ENCODE measurements at places on chromosomes 5 and 9.

- DNase-seq = no peak
These were observed 5.9 kb downstream of the KLF9 start for GRCh38 chr9:70408393-70409040.

DNA sequence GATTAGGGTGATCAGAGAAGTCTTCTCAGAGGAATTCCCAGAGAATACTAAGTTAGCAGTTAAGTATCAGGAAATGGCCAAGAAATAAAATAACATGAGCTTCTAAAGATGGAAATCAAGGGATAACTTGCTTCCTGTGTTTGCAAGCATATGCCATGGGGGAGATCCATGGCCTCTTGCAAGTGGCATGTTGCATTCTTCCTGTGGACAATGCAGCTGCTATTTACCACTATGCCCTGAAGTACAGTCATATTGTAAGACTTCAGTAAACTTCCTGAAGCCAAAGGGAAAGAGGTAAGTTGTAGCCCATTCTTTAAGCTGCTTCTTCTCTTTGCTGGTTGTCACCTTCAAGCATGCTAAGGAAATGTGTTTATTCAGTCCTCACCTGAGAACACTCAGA is 154.7 kb upstream of the RUSC2 start:
- no peak for DNase-seq

GRCh38 chr9:34744295-34745221 is 34.6 kb upstream of the CCL21 start:
- no peak for DNase-seq

DNA sequence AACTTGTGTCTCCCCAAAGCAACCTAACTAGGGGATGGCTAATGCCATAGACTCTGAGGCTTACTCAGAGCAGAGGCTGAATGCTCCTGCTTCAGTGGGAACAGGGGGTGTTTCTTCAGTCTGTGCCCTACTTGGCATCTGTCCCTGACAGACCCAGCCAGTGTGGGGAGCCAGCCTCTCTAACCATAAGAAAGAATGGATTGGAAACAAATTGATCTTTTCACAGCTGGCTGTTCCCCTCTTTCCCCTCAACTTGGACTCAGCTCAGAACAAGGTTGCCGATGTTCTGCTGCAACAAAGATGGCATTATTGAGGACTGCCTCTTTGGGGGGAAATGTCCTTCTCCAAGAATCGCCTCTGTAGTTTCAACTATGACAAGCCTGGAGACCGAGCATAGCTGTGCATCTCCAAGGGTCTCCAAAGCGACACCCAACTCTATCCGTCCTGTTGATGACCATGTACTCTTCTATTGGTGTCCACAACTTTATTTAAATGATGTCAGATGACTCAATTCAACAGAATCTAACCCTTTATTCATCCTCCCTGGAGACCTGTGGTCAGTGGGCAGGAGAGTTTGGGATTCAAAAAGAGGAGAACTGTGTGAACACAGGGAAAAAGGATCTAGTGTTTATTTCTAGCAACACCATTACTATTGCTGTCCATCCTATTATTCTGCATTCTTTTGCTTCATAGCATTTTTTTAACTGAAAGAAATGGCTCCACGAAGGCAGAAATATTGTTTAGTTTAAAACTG is 24.7 kb upstream of the TNC start:
- no peak for DNase-seq

DNA sequence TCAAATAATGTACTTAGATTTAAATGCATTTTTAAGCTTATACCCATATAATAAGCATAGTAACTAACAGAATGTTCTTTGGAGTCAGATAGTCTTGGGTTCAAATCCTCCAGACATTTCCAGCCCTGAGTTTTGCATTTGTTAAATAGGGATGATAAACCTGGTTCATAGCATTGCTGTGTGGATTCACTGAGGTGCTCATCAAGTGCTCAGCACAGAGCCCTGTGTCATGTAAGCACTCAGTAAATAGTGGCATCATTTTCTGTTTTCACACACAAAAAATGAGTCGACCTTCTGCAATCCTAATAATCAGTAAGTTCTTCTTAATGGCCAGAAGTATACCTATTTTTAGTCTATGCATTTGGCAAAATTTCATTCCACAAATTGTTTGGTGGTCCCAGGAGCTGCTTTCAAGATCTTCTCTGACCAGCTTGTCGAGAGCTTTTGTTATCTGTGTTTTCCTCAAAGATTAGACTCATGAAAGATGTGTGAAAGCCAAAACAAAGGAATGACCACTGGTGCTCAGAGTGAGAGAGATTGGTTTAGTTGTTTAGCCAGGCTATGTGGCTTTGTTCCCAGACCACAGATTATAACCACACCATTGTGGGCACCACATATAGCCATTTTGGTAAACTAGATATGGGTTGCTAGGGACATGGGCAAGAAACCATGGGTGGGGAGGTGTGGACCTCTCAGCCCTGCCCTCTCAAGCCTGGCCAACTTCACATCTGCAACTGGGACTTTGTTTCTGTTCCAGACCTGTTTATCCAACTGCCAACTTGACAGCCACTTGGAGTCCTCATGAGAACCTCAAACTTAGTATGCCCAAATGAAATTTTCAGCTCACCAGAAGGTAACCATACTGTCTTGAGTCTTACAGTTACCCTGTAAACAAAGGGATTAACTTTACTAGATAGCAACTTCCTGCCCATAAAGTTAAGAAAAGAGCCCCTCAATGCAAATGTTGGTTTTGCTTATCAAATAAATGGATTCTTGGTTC is 45.0 kb downstream of the DOCK8 start:
- no peak for DNase-seq

DNA sequence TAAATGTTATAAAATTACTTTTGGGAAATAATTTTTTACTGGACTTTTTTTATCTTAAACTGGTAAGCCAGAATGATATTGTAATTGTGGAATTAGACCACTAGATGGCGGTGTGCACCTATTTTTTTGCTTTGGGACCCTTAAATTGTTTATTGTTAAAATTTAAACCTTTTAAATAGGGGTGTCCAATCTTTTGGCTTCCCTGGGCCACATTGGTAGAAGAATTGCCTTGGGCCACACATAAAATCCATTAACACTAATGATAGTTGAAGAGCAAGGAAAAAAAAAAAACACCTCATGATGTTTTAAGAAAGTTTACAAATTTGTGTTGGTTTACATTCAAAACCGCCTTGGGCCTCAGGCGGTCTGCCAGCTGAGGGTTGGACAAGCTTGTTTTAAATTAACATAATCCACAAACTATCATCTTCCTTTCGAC is 28.4 kb upstream of the GADD45G start:
- no peak for DNase-seq

DNA sequence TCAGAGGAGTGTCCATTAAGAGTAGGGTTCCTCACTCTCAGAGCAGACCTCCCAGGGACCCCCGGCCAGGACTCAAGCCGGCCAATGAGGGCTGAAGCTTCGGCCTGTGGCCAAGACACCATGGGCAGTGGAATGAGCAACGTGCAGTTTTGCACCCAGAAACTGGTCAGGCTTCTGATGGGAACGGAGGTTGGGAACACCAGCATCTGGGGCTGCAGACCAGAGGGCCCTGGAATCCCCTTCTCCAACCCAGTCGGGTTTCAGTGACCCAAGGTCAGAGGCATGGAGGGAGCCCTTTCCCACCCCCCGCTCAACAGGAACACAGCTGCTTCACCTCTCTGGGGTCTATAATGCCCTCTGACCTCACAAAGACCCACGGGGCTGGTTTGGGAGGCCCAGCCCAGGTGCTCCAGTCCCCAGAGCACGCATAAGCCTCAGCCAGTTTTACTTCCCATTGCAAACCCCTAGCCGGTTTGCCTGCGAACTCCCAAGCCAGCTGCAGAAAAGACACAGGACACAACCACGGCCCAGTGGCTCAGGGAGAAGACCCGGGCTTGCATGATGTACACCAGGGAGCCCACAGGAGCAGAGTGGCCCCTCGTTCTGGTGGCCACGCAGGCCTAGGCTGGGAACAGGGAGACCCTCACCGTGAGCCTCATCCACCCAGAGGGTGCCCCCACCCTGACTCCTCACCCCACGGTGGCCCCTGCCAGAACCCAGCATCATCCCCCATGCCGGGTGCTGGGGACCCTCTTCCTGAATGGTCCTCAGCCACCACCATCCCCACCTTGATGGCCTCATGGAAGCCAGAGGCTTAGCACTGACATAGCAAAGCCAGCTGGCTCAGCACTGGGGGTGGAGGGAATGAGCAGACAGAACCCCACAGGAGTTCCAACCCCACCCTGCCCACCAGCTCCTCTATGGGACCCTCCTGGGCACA is 30.6 kb downstream of the VAV2 start:
- DNase-seq = no peak

- DNase-seq = no peak
These were observed 1.7 kb upstream of the GLT6D1 start for GRCh38 chr9:135641047-135641446.

DNA sequence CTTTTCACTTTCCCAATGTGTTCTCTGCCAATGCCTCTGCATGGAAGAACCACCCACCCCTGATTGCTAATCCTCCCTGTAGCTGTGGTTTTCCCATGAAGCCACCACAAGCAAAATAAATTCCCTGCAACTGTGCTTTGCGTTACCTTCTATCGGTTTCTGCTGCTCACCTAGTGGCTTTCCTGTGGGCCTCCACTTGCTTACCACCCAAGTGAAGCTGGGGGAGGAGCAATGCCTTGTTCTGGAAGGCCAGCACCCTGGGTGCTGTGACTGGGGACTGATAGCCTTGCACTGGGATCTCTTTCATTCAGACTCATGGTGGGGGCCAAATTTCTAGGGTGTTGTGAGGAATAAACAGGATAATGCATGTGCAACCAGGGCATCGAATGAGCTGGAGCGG is 56.3 kb upstream of the GDNF start:
- no peak for DNase-seq

Measured in stimulated activated CD8-positive, alpha-beta memory T cell treated with anti-CD3 and anti-CD28 coated beads, Interleukin-7, amount 100 ng/mL, for 1 hour (primary cell).